Right ventricle myocardium superior (tissue), 1 donor: ENCODE measurements at places on chromosomes 2 and 18. TPM values are rescaled to one million over a fixed set of nuclear protein-coding genes. Genes with fewer than 3 reads are reported as not detected.
A peak's percentile ranks its signal among the peaks of the same experiment; 100 is the strongest.

GRCh38 chr2:15316370-15316814 is 244.7 kb downstream of the NBAS start:
- DNase-seq, result no peak

- no peak for DNase-seq
These were observed 21.0 kb upstream of the ARMC9 start for GRCh38 chr2:231177156-231178025.

- no peak for DNase-seq
These were observed 98.6 kb downstream of the HDAC4 start for GRCh38 chr2:239302083-239302807.

TCF23 gene
- total RNA-seq, result not detected

CAVIN2 gene
- 104 TPM for total RNA-seq

TMEM178A gene
- 1.9 TPM for total RNA-seq

SLC23A3 gene
- 1.4 TPM for total RNA-seq

DNA sequence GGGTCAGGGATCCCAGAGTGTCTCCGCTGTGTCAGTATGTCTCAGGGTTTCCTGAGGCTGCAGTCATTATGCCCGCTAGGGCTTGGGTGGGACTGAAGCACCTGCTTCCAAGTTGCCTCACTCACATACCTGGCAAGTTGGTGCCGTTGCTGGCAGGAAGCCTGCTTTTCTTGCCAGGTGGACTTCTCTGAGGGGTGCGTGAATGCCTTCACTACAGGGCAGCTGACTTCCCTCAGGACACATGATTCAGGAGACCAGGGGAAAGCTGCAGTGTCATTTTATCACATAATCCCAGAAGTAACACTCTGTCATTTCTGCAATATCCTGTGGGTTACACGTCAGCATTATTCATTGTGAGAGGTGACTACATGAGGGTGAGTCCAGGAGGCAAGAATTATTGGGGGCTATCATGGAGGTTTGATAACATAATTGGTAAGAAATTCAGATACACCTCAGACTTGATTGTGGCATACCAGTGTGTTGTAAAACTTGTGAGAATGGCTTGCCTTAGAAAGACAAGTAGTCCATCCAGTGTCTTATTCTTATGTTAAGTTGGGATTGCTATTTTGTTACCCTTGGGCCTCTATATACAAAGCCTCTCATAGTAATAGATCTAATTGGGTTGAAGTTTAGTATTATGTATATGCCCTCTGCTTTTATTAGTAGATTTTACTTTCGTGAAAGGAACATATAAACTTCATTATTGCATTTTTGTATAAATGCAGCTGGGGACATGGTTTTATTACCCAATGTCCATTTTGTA is 44.1 kb downstream of the NEDD4L start:
- no peak for DNase-seq

- no peak for DNase-seq
These were observed 224.7 kb downstream of the CDH7 start for GRCh38 chr18:65975536-65975935.

IL1B gene
- total RNA-seq, result 0.30 TPM

DNA sequence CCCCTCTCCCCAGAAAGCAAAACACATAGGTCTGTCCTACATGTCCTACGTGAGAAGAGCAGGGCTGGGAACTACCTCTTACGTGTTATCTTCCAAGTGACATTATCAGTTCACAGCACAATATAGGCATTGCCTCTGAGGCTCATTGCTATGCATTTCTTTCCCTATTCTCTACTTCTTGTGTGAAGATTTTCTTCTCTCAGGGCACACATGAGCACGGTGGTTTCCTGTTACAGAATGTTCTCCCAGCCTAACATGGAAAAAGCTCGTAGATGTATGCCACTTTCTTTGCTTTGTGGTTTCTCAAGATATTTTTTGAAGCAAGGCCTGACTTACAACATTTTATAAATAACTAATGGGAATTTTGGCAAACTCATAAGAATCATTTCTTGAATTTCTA is 19.4 kb upstream of the DSC3 start:
- DNase-seq, result no peak

IL1RL1 gene
- 1.3 TPM for total RNA-seq

DNA sequence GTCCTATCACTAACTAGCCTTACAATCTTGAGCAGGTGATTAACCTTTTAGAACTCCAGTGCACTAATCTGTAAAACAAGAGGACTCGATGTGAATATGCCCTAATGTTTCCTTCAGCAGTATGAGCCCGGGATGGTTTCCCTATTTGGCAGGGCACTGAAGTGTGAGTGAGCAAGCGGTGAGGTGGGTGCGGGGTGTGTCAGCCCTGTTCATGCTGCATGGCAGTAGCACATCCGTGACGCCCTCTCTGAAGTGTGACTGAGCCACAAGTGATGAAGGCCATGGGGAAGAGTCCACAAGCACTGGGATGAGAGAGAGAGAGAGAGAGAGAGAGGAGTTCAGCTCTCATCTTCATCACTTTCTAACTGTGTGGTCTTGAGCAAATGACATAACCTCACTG is 168.7 kb downstream of the SETBP1 start:
- DNase-seq, result no peak

DNA sequence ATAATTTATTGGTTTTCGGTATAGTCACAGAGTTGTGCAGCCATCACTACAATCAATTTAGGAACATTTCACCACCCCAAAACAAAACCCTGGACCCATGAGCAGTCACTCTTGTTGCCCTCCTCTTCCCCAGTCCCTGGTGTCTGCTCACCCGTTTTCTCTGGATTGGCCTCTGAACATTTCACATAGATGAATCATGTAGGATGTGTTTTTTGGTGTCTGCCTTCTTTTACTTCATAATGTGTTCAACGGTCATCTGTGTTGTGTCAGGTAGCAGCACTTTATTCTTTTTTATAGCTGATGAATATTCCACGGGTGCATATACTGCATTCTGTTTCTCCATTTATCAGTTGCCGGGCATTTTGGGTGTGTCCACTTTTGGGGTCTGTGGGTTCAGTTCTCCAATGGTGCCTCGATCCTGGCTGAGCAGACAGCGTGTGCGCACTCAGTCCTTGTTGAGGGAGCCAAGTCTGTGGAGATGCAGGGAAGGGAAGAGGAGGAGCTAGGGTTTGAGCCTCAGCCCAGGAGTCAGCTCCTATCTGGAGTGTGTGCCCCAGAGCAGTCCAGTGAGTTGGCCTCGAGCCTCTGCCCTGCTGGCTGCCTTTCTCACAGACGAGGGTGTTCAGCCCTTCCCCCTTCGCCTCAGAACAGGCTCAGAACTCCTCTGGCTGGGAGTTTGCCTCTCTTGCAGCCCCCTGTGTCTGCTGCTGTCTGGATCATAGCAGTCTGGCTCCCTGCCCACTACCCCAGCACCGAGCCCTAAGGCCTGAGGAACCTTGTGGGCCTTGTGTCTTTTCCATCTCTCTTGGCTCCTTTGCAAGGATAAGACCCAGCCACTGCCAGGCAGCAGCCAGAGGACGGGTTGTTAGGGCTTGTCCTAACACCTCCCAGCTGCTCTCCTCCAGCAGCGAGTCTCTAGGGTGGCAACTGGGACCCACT is 18.0 kb downstream of the C2orf74 start:
- peak; percentile 90 for DNase-seq

GRCh38 chr2:85682378-85682777 is 11.8 kb upstream of the GNLY start:
- DNase-seq, result no peak

CPO gene
- total RNA-seq, result not detected

GREB1L gene
- 8.0 TPM for total RNA-seq

DNA sequence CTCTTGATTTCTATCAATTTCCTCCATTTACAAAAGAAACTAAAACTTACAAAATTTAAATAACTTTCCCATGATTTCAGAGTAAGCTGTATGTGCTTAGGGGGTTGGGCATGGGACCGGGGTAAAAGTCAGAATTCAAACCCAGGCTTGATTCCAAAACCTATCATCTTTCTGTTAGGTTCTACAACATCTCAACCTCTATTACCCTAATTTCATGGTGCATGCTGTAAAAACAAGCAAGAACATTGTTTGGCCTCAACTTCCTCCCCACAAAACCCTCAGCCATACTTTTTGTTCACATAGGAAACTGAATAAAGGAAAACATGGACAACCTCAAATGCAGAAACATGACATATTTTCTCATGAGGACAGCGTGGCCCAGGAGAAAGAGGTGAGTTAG is 59.3 kb downstream of the RDH14 start:
- DNase-seq, result no peak

DNA sequence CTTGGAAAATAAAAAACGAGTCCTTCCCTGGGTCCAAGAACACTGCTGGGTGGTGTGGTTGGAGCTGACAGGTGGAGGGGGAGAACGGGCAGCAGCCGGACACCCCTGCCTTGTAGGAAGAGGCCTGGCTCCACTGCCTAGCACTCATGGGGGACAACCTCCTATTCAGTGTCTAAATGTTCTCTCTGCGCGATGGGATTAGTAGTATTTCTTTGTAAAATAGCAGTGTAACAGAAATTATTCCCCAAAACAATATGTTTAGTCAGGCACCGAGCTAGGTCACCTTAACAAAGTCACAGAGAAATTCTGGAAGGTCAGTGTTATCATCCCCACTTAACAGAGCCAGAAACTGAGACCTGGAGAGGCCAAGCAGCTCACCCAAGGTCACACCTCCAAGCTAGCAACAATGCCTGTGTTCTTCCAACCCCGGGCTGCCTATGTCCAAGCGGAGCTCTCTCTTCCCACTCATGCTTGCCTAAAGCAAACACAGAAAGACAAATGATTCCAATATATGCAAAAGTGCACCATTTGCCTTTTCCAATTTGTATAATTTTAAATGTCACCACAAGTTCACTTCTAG is 68.0 kb downstream of the STEAP3 start:
- no peak for DNase-seq

GRCh38 chr18:61666876-61667590 is 225.8 kb downstream of the RNF152 start:
- no peak for DNase-seq

DNA sequence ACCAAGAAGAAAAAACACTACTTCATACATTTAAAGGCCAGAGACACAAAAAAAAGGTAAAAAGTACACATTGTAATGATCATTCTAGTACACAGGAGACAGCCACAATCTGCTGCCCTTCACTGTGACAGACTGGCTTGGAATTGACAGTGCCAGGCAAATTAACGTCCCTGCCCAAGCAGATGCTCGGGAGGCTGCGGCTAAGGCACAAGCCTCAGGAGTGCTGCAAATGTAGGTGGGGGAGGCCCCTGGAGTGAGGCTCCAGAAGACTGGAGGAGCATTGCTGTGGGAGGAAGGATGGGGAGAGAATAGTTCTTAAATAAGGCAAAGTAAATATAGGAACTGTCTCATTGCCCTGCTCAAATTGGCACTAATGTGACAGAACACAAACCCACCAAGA is 18.6 kb downstream of the ERCC3 start:
- no peak for DNase-seq

DNA sequence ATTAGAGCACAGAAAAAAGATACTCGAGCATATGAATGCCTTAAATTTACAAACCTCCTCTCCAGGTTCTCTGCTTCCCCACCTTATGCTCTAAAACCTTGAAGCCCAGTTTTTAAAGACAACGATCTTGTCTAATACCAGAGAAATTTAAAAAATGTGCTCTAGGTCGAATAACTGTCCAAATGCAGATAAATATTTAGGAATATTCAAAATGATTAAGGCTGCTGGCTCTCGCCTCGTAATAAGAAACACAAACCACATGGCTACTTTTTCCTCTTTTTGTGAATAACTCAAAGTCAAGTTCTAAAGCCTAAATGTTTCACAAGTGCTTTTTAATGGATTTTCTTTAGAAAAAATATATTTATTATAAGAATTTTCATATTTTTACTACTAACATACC is 101.3 kb downstream of the SATB2 start:
- DNase-seq, result no peak

DNA sequence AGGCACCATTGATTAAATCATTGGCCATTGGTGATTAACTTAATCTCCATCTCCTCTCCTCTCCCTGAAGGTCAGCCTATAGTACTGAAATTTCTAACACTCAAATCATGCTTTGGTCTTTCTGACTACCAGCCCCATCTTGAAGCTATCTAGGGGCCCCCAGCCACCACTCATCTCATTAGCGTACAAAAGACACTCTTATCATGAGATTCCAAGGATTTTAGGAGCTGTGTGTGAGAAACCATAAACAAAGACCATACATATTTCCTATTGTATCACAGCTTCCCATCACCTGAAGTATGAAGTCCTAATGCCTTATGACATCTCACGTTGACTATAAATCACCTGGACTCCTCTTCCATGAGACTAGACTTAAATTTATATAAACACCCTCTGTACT is 94.0 kb upstream of the B3GNT2 start:
- DNase-seq, result no peak

ABCG5 gene
- total RNA-seq, result not detected

RAB11FIP5 gene
- total RNA-seq, result 17.9 TPM

GAREM2 gene
- 1.3 TPM for total RNA-seq

DNA sequence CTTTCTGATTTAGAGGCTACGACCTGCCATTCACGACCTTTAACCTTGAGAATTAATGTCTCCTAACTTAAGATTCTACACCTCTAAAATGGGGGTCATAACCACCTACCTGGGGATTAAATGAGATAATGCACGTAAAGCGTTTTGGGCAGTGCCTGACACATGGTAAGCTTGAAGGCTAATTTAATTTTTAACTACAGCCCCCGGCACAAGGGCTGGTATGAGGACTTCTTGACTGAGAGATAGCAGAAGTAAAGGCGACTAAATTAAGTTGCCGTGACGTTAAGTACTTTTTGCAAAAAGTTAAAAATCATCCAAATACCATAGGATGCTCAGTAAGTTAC is 549 bp downstream of the MRPL35 start:
- no peak for DNase-seq

- no peak for DNase-seq
These were observed 61.3 kb downstream of the NABP1 start for GRCh38 chr2:191739194-191739593.

DNA sequence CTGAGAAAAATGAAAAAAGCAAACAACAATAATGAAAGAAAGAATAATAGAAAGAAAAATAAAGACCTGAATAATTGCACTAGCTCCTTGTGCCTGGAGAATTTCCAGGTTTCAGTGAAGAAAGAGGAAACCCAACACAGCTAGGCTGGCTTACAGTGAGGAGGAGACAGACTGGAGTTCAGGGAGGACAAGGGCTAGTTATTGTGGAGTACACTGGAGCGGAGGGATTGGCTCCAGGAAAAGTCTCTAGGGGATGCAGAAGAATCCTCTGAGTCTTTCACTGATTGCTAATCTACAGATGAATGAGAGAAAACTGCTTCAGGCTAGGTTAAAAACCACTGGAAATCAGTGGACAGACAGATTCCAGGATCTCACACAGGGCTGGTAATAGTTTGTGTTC is 163.6 kb upstream of the RBMS1 start:
- DNase-seq, result no peak

DNA sequence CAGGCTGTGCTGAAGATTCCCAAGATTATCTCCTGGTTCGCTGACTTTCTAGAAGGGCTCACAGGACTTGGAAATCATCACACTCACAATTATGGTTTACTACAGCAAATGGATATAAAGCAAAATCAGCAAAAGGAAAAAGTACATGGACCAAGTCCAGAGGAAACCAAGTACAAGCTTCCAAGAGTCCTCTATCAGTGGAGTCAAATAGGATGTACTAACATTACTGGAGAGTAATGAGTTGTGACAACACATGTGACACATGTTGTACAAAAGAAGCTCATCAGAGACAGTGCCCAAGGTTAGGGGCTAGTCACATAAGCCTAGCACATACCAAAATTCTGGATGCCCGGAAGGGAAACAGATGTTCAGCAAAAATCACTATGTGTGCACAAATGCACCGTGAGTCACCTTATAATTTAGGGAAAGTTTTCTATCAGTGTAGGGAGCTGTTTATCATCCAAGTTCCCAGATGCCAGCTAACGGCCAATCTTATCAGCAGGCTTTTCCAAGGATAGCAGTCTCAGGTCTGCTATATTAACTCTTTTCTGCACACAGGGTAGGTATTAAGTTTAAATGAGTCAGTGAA is 9.5 kb downstream of the TMEM237 start:
- DNase-seq, result no peak

GRB14 gene
- total RNA-seq, result 24.1 TPM

MATN3 gene
- total RNA-seq, result 0.16 TPM
